Astrocyte (in vitro differentiated cells and primary cell): ENCODE measurements at places on chromosomes 4 and X. TPM values are rescaled to one million over a fixed set of nuclear protein-coding genes. Genes with fewer than 3 reads are reported as not detected.

DNA sequence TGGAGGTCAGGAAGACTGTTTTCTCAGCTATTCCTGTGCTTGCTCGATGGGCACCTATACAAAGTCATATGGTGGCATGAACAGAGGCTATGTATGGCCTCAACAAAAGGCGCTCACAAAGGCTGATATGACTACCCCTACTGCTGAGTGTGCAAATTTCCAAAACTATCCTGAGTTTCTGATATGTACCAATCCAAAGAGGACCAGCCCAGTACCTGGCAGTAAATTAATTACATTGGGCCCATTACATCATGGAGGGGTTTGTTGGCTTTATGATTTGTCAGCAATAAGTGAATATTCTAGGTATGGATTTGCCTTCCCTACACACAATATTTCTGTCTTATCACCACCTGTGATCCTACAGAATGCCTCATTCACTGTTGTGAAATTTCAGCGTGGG lies 12.3 kb downstream of the MAGED1 start:
- DNase-seq, result no peak

DNA sequence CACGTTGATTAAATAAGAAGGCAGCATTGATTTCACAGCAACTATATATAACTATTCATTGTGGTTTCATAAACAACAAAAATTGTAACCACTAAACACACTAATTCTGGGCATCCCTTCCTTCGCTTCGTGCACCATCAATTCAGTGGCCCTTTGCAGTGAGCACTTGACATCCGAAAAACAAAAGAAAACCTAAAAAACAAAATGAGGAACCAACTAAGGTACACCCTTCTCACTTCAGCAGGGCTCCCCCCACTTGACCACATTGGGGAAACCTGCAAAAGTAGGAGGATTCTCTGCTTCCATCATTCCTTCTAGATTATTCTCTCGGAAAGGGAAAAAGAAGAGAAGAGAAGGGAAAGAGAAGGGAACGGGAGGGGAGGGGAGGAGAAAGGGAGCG lies 28.3 kb downstream of the NBDY start:
- no peak for DNase-seq

- no peak for DNase-seq
These were observed 1655.8 kb upstream of the TENM3 start for GRCh38 chr4:180587379-180587778.

- no peak for DNase-seq
These were observed 11.5 kb downstream of the MAD2L1 start for GRCh38 chr4:120055162-120055561.

GRCh38 chr4:71648448-71648847 lies 135.4 kb downstream of the GC start:
- no peak for DNase-seq

DNA sequence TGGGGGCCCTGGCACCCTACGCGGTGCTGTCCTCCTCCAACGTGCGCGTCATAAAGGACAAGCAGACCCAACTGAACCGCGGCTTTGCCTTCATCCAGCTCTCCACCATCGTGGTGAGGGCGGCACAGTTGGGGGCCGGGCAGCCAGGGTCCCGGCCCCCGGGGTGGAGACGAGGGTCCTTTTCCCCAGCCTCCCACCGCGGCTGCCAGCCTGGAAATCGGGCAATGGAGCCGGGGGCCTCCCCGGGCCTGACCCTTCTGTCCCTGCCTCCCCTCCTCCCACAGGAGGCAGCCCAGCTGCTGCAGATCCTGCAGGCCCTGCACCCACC lies 13.7 kb upstream of the UBA1 start:
- no peak for DNase-seq

- peak; percentile 99 for DNase-seq
These were observed 67.9 kb downstream of the PPP3CA start for GRCh38 chr4:101279377-101279871.

The GATA1 gene
- not detected in 2 replicates for total RNA-seq

The PPBP gene
- total RNA-seq, result not detected in 2 replicates

The STATH gene
- not detected in 2 replicates for total RNA-seq
